ENCODE measurements at places on chromosomes 2 and 18.
A peak's percentile ranks its signal among the peaks of the same experiment; 100 is the strongest.

DNA sequence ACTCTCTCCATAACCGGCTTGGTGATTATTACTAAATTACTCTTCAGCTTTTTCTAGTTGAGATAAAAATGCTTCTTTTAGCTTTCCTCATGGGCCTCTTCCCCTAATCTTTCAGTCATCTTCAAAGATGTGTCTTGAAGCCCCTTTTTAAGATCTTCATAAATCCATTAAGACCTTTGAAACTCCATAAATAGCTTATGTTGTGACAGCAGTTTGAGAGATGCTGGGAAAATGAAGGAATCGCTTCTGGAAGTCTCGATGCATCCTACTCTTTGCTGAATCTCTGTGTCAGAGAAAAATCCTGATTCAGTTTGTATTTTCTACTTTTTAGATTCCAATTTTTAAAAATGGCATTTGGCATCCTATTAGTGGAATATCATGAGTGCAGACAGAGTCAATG, 13.0 kb downstream of the SCYGR4 start:
- DNase-seq: no peak

DNA sequence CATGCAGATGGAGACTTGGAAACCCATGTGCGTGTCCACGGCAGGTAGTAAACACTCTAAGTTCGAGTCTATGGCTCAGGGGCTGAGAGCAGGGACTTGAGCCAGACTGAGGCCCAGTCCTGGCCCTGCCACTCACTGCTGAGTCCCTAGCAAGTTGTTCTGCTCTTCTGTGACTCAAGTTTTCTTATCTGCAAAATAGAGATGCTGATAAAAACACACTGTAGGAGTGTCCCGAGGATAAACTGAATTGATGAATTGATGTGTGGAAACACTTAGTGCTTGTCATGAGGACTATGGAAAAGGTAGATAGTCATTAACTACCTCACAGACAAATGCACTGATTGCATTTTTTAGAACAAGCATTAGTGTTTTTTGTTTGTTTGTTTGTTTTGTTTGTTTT, 73.2 kb downstream of the BOLA3 start:
- no peak for DNase-seq

DNA sequence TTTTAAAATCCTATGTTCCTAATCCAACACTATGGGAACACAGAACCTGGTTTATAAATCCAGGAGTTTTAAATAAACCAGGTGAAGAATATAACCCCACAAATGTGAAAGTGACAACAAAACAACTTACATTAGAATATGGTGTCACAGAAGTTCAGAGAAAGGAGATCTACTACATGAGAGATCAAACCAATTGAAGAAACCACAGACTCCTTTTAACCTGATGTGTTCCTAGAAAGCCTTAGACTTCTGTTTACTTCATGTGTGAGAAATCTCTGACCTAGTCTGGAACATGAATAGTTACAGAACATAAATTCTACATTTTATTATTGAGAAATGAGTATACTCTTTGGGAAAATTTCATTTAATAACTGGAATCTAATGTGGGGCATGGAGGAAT, 165.3 kb downstream of the FTCDNL1 start:
- DNase-seq: no peak

DNA sequence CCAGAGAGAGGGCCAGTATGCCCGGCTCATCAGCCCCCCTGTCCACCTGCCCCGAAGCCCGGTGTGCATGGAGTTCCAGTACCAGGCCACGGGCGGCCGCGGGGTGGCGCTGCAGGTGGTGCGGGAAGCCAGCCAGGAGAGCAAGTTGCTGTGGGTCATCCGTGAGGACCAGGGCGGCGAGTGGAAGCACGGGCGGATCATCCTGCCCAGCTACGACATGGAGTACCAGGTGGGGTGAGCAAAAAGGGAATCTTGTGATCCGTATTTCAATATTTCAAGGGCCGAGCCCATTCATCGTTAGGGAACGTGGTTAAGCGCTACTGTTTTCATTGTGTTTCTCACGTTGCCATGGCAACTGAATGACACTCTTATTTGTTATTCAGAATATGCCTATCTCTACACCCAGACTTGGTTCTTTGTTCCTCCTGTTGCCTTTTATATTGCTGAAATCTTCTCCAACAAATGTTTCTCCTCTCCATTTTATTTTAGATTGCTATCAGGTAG, 81.5 kb downstream of the NRP2 start:
- DNase-seq: peak; percentile 82

DNA sequence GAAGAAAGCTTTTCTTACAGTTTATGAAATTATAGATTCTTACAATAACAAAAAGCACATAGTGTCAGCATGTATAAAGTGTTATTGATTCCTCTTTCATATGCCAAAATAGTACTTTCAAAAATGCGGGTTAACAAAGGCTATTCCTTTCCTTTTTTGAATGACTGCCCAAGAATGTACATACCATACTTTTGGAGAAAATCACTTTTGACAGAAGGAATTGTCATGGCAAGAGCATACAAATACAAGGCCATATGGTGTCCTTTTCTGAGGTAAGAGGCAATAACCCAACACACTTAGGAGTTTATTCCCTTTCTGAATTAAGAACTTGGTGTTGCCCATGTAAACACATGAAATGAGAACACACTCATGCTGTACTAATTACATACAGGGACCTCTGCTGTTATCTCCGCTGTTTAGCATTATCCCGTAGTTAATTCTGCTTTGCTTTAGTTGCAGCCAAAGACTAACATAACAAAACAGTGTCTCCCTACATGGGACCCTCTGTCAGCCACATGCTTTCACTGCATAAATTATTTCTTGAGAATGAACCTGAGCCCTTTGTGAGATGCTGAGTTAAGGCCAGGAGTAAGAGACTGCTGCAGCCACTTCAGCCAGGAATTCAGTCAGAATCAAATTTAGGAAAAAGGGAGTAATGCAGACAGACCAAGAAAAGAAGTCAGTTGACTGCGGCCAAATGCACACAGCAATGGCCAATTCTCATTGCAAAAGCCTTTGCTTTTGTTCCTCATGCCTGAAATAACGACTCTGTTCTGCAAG, 67.0 kb downstream of the CDH2 start:
- no peak for DNase-seq

GRCh38 chr2:208867374-208867773, 460.8 kb downstream of the PTH2R start:
- no peak for DNase-seq

DNA sequence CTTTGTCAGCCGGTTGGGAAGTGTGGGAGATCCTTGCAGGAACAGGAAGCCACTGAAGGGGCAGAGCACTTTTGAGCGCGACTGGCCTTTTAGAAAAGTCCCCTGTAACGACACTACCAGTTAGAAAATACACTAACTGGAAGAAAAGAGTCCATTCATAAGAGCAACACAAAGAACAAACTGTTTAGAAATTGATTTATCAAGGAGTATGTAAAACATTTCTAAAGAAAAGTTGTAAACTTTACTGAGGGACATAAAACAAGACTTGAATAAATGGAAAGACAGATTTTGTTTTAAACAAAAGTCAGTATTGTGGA, 29.8 kb upstream of the POMC start:
- no peak for DNase-seq

DNA sequence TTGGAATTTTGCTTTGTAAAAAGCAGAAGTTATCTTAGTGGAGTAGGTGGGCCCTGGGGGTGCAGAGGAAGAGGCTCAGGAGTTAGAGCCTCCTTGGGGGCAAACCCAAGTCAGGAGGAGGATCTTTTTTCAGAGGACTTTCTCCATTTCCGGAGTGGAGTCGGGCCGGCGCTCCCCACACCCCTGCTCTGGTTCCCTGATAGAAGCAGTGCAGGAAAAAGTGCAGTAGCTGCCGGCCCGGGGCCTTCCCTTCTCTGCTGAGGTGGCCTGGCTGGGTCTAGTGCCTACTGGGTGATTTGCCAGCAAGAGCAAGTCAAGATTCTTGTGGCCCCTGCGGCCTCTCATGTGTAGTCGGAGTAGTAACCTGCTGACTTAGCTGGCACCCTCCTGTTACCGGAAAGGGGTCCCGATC, 124.2 kb upstream of the HS6ST1 start:
- DNase-seq: no peak

GRCh38 chr2:160418398-160418765, 75.2 kb downstream of the RBMS1 start:
- DNase-seq: no peak

DNA sequence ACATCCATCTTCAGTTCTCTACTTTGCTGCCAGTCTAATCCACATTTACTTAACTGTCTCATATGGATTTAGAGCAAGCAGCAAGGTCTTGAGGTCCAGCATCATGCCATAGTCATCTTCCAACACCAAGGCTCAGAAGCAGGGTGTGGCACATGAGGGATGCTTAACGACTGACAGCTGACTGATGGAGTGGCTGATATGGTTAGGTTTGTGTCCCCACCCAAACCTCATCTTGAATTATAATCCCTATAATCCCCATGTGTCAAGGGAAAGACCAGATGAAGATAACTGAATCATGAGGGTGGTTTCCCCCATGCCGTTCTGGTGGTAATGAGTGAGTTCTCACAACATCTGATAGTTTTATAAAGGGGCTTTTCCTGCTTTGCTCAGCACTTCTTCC, 257.3 kb downstream of the NBAS start:
- no peak for DNase-seq

DNA sequence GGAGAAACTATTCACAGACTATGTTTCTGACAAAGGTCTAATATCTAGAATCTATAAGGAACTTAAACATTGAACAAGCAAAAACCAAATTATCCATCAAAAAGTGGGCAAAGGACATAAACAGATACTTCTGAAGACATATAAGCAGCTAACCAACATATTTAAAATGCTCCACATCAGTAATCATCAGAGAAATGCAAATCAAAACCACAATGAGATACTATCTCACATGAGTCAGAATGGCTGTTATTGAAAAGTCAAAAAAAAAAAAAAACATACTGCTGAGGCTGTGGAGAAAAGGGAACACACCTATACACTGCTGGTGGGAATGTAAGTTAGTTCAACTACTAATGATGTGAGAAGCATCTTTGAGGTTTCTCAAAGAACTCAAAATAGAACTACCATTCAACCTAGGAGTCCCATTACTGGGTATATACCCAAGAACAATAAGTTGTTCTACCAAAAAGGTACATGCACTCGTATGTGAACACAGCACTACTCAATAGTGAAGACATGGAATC, 220.4 kb upstream of the TFPI start:
- DNase-seq: peak; percentile 24

DNA sequence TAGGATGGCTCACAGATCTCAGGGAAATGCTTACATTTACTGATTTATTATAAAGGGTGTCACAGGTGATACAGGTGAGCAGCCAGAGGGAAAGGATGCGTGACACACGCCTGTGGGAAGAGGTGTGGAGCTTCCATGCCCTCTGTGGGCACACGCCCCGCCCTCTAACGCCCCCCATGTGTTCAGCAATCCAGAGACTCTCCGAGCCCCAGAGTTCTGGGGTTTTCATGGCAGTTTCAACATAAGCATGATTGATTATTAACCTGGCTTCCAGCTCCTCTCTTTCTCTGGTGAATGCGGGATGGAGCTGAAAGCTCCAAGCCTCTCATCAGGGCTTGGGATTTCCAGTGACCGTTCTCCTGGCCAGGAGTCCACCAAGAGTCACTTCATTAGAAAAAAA, 34.3 kb upstream of the ODC1 start:
- no peak for DNase-seq

GRCh38 chr2:69554981-69555380, 88.6 kb downstream of the AAK1 start:
- DNase-seq: no peak

GRCh38 chr18:60123031-60123430, 223.2 kb downstream of the PMAIP1 start:
- no peak for DNase-seq

DNA sequence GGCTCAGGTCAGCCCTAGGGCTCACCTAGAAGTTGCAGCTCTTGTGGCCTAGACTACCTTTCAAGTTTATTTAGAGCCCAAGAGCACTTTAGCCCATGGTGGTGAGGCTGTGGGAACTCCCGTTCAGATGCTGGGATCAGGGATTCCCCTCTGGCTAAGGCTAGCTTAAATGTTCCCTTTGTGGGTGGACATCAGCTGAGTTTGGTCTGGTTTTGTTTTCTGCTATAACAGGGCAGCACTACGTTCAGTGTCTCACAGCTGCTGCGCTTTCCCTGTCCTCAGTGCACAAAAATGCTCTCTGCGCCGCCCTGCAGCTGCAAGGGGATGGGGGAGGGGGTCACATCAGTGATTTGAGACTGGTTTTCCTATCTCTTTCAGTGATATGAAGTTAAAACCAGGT, 170.5 kb upstream of the KCNJ3 start:
- DNase-seq: no peak

DNA sequence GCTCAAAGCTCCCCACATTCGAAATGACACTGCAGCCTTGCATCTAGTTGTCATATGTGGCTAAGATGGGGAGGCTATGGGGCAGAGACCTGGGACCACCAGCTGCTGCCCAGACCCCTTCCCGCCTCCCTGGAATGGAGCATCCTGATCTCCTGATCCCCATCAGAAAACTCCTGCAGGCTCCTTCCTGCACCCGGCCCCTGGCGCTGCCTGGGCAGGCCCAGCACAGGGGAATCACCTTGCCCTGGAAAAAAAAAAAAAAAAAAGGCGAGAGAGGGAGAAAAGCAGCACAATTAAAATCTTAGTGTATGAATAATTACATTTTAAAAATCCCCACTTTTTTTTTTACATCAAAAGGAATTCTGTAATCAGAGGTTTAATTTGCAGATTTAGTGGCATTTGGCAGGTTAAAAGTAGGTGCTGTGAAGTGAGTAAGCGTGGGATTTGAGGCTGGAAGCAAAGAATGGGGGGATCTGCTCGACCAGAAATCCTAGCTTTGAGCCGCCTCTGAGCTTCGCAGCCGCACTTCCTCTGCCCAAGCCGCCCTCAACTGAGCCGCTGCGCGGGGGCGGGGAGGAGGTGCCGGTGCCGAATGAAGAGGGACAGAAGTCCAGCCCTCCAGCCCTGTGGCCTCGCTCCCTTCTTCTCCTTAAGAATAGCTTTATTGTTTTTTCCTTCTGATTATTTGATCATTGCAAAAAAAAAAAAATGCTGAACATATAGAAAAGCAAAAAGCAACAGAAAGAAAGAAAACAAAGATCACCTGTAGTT, 30.0 kb downstream of the THNSL2 start:
- no peak for DNase-seq

- DNase-seq: no peak
Measured at GRCh38 chr2:149152469-149152953, 114.0 kb downstream of the LYPD6B start.

DNA sequence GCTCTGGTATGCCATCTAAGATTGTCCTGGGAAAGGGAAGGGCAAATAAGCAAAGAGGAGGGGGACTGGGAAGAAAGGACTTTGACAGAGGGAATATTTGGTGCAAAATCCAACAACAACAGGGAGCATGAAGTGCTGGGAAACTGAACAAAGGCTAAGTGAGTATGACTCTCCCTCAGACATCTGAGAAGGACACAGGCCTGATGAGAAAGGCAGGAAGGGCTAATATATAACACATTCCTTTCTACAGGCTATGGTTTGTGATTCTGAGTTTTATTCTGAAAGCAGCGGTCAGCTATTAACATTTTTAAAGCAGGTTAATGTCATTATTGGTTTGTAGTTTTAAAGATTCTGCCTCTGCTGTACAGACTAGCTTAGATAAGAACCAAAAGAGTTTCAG, 1579.5 kb downstream of the LRP1B start:
- no peak for DNase-seq

DNA sequence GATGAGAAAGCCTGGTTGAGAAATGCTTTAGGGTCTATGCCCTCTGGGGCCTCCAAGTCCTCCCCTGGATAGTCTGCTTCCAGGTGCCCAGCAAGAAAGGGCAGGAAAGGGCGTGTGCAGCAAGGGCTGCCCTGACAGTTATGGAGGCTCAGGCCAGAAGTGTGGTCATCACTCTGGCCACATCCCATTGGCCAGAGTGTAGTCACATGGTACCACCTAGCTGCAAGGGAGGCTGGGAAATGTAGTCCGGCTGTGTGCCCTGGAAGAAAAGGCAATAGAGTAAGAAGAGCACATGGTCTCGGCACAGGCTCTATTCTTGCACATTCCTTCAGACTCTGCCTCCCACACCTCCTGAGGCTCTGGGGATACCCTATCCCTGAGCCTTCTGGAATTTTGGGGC, 35.7 kb downstream of the ODC1 start:
- DNase-seq: no peak

All from non-pigmented ciliary epithelial cell (primary cell).